ENCODE measurements at places on chromosomes 3 and 15.

GRCh38 chr3:195253923-195254432 is 17.0 kb downstream of the XXYLT1 start:
- DNase-seq, result no peak

GRCh38 chr3:89234620-89235019 is 127.2 kb downstream of the EPHA3 start:
- no peak for DNase-seq

DNA sequence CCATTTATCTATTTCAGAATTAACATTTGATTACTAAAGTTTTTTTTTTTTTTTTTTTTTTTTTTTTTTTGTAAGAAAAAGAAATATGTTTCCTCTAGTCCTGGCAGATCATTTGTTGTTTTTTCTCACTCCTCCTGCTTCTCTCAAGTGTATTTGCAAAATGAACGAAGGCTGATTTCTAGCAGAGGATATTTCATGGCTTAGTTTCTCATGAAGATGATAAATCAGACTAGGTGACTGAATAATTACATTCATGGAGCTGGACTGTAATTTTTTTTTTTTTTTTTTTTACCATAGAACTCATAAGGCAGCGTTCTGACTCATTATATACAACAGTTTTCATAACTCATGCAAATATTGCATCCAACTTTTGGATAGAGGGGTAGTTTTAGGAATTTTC is 332.5 kb upstream of the SEMA6D start:
- DNase-seq, result no peak

- DNase-seq, result peak; percentile 11
Observed at GRCh38 chr15:47987908-47988532, 132.8 kb upstream of the SLC24A5 start.

DNA sequence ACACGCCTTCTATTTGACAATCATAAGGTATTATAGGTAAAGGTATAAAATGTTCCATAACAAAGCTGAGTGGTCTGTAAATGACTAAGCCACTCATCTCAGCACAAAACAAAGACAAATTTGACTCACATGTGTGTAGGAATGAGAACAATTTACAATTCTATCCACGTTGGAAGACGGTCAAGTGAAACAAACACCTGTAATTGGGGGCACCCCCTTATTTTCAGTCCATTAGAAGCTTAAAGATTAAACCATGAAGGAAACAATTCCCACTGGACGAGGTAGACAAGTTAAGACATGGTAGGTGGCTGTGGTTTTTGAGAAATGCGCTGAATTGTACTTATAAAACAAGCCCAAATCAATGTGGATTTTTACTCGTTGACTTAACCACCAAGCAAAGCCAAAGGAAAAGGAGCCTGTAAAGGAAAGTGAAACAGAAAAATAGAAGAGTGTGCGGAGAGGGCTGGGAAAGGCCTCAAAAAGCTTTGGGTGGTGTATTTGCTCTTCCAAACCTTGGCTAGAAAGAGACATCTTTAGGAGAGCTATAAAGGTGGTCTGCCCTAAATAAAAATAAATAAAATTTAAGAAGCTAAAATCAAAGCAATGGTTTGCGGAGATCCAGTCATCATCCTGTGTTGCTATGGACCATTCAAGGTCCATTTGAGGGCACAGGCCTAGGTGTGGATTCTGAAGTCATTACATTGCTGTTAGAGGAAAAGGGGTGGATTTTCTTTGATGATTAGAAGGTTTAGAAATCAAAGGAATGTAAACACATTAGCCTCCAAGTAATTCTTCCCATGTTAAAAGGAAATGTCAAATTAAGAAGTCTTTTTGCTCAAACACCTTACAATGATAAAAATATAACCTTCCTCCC is 135.0 kb downstream of the TFG start:
- no peak for DNase-seq

- no peak for DNase-seq
Observed at GRCh38 chr15:72182673-72183072, 14.9 kb downstream of the GRAMD2A start.

DNA sequence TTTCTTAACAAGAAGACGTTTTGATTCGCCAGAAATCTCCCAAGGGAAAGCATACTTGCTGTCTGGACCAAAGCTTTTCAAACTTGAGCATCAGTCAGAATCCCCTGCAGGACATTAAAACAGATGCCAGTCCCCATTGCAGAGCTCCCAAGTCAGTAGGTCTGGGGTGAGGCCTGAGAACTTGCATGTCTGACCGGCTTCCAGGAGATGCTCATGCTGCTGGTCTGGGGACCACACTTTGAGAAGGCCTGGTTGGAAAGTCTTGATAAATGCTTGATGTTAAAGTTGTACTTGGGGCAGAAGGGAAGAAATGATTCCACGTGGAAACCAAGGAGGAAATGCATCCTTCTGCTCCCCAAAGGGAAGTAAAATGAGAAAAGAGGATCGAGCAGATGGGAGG is 24.3 kb upstream of the CAV3 start:
- DNase-seq, result no peak

GRCh38 chr3:186110975-186111974 is 2.4 kb upstream of the ETV5 start:
- no peak for DNase-seq

GRCh38 chr3:140128217-140128616 is 193.2 kb downstream of the CLSTN2 start:
- DNase-seq, result no peak

- DNase-seq, result no peak
Observed at GRCh38 chr3:164024786-164025185, 1053.5 kb downstream of the SI start.

- no peak for DNase-seq
Observed at GRCh38 chr15:47998619-47999019, 122.2 kb upstream of the SLC24A5 start.

DNA sequence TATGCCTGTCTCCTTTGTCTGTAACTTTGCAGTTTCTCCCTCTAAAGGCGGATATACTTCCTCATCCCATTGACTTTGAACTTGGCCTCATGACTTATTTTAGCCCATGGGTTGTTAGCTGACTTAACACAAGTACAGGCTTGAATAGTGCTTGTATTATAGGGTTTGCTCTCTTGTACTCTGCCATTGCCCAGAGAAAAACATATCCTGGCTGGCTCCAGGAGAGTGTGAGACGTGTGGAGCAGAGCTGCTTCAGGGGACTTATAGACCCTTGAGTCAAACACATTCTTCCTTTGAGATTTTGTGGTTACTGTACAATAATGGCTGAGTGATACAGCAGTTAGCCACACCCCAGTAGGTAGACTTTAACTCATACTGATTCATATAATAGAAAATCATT is 124.0 kb downstream of the RAP2B start:
- no peak for DNase-seq

DNA sequence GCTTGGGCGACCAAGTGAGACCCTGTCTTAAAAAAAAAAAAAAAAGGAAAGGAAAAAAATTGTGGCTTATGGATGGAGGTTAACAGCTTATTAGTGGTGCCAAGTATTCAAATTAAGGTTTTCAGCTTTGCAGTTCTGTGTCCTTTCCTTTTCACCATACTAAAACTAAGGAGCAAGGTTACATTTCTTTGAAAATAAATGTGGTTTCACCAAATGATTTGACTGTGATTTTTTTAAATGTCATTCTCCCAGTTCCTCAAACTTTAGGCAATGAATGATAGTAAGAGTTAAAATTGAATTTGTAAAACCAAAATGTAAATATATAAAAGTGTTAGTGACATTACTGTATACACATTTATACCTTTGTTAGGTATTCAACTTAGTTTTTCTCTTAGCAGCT is 9.6 kb downstream of the CHRNA5 start:
- DNase-seq, result no peak

- no peak for DNase-seq
Observed at GRCh38 chr15:95105229-95105628, 873.9 kb downstream of the MCTP2 start.

- DNase-seq, result no peak
Observed at GRCh38 chr3:191378142-191378812, 48.0 kb upstream of the UTS2B start.

- no peak for DNase-seq
Observed at GRCh38 chr3:9079676-9080075, 116.4 kb upstream of the RAD18 start.

DNA sequence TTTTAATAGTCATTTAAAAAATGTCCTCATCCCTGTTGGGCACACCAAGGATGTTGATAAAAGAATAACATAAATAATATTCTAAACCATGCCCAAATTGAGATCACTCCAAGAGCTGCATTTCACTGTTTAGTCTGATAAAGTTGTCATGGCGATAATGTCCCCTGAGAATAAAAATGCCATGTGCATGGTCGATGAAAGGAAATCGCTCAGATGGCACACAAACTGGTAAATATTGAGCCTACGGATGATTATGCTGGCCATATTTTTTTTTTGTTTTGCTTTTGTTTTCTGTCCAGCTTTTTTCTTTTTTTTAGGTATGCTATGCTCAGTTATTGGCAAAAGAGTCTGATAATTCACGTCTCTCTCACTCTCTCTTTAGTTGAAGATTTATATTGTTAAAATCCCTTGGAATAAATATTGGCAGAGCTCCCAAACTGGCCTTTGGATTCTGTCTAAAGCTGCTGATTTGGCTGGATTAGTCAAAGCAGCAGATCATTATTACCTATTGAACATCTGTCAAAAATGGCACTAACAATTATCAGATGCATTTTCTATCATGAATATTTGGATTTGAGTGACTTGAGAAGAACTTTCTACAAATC is 643.8 kb downstream of the SQOR start:
- DNase-seq, result no peak

DNA sequence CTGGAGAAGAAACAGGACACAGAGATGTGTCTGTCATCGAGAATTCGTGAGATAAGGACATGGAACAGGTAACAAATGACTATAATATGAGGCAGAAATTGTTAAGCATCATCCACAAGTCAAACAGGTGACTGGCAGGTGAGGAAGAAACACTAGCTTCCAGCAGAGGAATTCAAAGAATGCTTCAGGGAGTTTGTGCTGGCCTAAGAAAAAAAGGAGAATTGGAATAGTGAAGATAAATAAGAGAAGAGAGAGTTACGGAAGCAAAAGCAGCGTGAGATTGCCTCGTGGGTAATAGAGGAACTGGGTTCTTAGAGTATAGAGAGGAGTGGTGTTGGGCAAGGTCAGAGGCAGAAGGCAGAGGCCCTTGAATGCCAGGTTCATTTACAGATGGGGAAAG is 22.9 kb upstream of the FGF12 start:
- no peak for DNase-seq

DNA sequence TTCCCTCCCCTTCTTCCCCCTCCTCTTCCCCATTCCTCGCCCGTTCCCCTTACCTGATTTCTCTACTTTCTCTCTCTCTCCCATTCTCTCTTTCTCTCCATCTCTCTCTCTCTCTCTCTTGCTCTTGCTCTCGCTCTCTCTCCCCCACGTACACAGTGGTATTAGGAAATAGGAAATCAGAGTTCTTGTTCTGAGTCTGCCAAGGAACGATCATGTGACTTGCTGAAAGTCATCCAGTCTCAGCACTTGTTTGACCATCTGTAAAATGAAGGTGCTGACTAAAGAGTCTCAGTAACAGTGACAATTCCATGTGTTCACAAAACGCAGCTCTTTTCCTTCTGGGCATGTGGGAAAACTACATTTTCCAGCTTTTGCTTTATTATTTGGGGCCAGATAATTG is 445.0 kb upstream of the TGFBR2 start:
- no peak for DNase-seq

DNA sequence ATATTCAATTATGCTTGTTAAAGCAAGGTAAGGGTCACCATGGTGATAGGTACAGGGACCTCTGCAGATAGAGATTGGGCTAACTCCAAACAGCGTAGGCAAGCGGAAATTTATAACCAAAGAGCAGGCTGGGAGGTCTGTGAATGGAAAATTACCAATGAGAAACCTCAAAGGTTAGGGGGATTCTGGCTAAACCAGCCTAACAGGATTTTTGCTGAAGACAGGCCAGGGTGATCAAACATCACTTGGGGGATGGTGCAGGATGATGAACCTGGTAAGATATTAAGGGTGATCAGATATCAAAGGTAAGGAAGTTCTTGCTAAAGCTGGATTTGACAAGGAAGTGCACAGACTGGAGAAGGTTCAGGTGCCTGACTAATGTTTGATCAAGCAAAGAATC is 35.3 kb upstream of the SNRPN start:
- no peak for DNase-seq

- DNase-seq, result no peak
Observed at GRCh38 chr3:119990888-119991287, 103.4 kb downstream of the GSK3B start.

DNA sequence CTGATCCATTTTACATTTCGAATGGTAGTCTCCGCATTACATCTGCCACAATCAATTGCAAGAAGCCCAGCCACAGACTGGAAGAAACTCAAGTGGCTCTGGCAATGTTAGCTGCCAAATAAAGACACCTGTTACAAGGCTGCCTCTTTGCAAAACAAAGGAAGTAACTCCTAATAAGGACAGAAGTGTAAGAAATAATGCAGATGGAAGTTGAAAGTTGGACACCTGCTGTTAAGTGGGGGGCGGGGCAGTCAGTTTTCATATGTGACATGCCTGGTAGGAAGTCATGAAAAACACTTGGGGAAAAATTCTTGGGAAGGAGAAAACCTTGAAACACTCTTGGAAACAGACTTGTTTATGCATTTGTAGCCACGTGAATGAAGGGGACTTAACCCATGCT is 54.1 kb upstream of the ATP2C1 start:
- no peak for DNase-seq

DNA sequence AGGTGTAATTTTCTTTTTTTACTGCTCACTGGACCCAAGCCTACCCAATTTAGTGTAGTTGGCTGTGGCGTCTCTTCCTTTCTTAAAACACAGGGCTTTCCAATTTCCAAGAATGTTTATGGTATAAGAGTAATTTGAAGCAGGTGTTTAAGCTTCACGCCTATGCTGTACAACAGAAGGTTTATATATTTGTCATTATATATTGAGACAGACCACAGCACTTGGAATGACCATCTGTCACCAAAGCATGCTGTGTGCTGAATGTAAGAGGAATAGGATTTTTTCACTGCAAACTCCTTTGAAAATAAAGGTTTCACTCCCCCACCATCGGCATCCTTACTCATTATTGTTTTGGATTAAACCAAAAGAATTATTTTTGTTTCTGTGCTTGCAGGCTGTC is 325.7 kb downstream of the OTOL1 start:
- DNase-seq, result no peak

Measured in anterior cingulate cortex (tissue), 58 donors.